Activated naive CD4-positive, alpha-beta T cell (primary cell): ENCODE measurements at places on chromosomes 3 and 15.
A peak's percentile ranks its signal among the peaks of the same experiment; 100 is the strongest.

- no peak for DNase-seq
Observed at GRCh38 chr15:94968133-94968532, 736.8 kb downstream of the MCTP2 start.

- no peak for DNase-seq
Observed at GRCh38 chr3:193905541-193906396, 230.2 kb upstream of the HES1 start.

DNA sequence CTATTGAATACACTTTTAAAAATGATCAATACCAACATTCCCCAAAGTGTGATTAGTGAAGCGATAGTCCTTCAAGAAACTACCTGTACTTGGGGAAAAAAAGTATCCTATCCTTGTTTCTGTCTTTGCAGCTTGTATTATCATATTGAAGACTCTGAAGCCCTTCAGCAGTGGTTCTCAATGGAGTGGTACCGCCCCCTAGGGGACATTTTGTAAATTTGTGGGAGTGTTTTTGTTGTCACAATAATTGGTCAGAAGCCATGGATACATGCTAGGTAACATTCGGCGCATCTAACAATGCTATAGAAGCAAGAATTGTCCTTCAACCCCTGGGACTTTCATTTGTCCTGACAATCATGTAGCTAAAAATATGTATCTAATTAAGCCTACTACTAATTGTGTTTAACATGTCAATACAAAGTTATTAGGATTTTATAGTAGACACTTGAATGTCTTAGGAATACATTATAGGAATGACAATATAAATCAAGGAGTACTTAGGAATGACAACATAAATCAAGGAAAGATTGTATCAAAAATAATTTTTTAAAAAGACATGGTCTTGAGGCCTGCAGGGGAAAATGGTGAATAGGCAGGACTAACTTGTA is 53.7 kb downstream of the NMD3 start:
- DNase-seq, result no peak

GRCh38 chr3:110069761-110070160 is 732.4 kb upstream of the DPPA4 start:
- DNase-seq, result no peak

GRCh38 chr3:38601956-38602550 is 47.4 kb downstream of the SCN5A start:
- DNase-seq, result no peak

DNA sequence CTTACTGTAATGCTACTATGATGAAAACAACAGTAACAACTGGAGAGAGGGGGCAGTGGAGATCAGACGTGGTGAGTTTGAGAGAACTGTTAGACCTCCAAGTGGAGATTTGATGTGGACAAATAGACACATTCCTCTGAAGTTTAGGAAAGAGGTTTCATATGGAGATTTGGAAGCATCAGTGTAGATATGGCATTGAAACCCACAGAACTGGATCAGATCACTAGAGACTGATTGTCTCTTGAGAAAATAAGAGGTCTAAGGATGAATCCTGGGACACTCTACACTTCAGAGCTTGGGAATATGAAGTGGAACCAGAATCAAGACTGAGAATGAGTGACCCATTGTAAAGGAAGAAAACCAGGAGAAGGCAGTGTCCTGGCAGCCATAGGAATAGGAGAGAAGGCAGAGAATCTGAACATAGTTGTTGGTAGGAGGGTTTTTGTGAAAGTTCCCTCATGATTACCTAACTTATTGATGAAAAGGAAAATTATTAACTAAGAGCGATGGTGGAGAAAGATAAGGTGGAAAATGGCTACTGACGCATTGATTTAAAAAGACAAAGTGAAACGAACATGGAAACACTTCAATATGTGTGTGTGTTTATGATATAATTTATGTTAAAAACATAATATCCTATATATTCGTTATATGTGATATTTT is 29.7 kb upstream of the PYDC2 start:
- no peak for DNase-seq

DNA sequence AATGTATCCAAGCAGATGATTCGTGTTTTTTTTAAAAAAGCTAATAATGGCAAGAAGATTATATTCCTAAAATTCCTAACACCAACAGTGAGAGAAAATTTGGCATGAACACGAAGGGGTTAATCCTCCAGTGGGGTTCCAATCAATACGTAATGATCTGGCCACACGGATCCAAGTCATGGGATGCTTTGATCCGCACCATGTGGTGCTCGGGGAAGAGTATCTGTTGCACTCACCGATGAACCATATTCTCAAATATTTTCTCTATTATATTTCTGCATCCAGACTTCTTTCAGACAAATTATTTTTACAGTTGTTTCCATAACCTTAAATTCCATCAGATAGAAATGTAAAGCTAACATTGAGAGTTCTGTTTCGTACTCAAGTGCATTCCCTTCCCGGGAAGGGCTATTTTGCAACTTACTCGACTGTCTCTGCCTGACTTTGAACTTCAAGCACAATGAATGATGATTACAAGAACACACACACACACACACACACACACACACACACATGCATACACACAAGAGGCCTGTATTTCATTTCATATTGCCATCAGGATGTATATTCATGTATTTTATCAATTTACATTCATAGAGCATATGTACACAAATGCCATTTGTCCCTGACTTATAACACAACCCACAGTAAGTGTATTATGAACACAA is 567.2 kb downstream of the FOXP1 start:
- no peak for DNase-seq

DNA sequence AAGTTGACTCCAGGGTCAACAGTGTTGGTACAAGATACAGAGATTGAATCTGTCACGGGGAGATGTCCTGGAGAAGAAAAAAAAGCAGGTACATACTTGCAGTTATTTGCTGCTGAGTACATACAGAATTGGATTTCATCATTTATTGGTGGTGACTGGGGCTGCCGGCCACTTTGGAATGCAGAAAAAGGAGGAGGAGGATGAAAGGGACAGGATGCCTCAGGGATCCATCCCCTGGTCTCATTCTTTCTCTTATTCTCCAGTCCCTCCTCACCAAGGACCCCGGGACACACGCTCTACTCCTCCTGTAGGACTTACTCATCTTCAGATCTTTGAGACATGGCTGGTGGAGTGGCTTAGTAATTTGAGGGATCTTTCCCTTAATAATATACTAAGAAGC is 30.0 kb upstream of the MEIS2 start:
- DNase-seq, result no peak

DNA sequence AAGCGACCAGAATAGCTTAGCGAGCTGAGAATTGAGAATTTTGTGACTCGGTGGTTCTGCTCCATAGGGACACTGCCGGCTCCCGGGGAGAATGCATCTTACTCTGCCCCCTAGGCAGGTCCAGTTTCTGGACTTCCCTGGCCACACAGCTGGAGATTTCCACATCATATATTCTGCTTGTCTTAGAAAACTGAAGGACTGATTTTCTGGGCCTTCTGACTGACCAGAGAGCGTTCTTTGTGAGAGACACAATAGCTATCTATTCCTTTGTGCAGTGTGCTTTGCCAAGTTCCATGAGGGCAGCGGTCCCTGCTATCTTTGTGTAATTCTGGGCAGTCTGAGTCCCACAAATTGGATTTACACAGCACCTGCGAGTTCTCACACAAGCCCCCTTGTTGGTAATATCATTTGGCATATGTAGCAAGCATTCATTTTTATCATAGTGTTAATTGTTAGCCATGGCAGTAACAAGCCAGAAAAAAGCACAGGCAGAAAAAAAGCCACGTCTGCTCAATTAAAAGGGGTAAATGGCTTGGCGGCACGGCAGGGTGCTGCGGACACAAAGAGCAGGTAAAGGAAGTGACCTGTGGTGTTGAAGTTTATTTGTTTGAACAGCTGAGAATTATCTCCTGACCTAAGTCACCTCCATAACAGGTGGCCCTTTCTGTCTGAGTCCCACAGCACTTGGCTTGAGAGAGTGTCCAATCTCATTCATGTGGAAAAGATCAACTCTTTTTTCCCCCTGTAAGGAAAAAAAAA is 688.7 kb downstream of the TUSC7 start:
- DNase-seq, result no peak

DNA sequence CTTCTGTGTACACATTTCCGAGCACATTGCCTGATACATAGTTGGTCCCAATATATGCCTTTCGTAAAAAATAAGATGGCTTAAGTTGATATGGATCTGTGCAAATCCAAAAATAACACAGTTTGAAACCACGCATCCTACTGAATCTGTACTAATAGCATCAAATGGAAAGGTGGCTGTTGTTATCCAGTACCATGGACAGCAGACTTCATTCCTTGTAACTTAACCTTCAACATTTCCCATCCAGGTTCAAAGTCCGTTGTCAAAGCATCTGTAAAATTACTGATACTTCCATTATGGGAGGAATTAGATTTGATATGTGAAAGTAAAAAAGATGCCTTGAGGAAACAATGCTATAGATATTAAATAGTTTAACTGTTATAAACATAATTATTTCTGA is 65.5 kb upstream of the C3orf49 start:
- no peak for DNase-seq

DNA sequence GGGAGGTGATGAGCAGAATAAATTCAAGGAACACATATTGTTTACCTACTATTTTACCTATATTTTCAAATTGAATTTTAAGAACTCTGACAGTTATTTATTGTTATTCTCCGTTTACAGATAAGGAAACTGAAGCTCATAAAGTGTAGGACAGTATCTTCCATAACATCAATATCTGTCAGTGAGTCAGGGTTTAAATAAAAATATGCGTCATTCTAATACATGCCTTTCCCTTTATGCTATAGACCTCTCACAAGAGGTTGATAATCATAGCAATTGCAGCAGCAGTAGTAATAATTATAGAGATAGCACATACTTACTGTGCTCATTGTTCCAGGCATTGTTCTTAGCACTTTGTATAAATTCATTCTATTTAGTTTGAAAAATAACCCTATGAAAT is 101.1 kb downstream of the EPHA6 start:
- no peak for DNase-seq

GRCh38 chr15:73082812-73083211 is 30.5 kb downstream of the NEO1 start:
- DNase-seq, result no peak

DNA sequence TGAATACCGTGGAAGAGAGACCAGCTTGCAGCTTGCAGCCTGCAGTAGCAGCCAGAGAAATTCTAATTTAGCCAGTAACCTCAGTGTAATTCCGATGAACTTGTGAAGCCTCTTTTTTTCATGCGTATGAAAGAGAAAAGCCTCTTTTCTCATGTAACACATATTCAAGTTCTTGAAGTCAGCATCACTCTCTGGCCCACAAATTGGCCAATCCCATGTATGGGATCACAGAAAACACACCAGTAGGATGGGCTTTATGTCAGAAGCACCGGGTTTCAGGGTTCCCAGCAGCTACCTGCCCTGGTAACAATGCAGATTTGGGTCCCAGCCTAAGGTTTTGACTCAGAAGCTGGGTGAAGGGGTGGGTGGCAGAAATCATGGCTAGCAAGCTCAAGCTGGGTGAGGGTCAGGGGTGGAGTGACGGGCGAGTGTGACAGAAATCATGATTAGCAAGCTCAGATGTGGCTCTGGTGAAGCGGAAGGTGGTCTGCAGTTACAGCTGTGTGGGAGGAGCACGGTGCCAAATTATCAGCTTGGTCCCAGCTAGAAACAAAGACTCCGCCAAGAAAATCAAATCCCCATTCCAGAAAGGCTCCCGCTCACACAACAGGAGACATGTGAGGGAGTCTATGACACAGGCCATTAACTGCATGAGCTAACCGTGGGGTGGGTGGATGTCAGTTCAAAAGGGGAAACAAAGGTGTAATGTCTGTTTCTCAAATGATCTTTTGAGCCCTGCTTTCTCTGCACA is 86.6 kb downstream of the SNRK start:
- DNase-seq, result no peak

GRCh38 chr3:125143538-125143937 is 69.0 kb downstream of the SLC12A8 start:
- DNase-seq, result no peak

GRCh38 chr3:157789162-157789561 is 285.9 kb upstream of the VEPH1 start:
- no peak for DNase-seq

GRCh38 chr3:97815149-97815917 is 6.5 kb upstream of the CRYBG3 start:
- DNase-seq, result peak; percentile 10

DNA sequence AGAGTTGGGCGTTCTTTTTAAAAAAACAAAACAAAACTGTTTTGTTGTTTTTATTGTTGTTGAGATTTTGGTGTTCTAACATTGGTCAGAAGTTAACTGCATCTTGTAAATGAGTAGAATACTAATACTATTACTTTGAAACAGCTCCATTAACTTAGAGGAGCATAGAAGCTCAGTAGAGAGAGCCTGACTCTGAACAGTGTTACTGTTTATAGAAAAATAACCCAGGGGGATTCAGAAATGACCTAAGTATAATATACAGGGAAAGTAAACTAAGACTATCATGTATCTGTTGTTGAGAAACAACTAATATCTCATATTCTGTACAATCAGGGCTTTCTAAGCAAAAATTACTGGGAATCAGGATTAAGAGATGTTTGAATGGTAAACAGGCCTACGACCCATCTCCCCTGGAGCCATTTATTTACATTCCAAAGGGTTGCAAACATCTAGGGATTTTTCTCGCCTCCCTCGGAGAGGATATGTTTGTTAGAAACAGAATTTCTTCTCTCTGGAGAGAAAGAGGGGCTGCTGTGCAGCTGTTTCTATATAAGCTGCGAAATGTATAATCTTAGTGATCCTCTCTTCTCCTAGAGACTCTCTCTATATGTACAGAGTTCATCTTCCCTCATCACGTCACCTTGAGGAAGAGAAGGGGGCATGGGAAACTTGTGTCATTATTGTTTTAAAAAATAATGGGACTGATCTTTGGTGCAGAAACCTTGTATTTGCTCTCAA is 827.5 kb upstream of the DPPA4 start:
- DNase-seq, result no peak
